ENCODE measurements at places on chromosomes 5 and 9. TPM values are rescaled to one million over a fixed set of nuclear protein-coding genes. Genes with fewer than 3 reads are reported as not detected.

The GLRA1 gene
- not detected for total RNA-seq

DNA sequence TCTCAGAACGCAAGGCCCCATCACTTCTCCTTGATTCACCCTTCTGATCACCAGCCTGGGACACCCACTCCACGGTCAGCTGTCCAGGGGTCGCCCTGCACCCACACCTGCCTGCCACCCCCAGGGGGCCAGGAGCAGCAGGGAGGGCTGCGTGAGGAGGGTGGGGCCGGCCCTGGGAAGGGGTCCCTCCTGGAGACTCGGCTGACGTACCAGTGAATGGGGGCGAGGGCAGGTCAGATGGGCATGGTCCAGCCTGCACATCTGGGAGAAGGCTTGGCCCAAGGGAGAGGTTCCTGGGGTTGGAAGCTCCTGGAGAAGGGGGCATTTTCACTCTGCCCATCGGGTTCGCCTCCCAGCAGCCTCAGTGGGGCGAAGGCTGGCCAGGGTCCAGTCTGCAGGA, 21.8 kb upstream of the SARDH start:
- no peak for DNase-seq

DNA sequence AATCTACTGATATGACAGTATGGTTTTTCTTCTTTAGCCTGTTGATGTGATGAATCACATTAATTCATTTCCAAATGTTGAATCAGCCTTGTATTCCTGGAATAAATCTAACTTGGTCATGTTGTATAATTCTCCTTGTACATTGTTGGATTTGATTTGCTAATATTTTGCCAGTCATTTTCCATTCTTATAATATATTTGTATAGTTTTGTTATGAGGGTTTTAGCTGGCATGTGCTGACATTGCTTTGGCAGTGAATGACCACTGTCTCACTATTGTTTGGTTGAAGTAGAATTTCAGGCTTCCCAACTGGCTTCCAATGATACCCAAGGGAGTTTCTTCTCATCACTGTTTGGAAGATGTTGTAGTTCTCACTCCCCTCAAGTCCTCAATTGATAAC, 983.0 kb upstream of the PTPRD start:
- DNase-seq: no peak

- no peak for DNase-seq
Observed at GRCh38 chr9:97132865-97133264, 93.9 kb upstream of the CTSV start.

- DNase-seq: no peak
Observed at GRCh38 chr9:73613092-73613701, 461.5 kb downstream of the ANXA1 start.

DNA sequence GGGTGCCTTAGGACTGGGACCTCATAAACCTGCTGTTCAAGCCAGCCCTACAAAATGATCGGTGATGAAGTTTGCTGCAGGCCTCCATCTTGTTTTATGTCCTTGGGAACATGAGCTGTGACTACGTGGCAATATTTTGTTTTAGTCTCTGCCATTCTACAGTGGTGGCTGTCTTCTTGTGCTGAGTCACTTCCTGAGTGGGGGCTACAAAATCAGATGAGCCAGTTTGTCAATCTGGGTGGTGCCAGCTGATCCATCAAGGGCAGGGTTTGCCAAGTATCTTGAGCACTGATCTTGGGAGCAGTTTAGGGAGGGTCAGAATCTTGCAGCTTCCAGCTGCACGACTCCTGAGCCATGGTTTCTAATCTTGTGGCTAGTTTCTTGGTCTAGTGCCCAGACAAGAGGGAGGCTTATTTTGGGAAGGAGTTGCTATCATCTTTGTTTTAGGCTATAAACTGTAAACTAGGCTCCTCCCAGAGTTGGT, 94.7 kb downstream of the YTHDC2 start:
- no peak for DNase-seq

DNA sequence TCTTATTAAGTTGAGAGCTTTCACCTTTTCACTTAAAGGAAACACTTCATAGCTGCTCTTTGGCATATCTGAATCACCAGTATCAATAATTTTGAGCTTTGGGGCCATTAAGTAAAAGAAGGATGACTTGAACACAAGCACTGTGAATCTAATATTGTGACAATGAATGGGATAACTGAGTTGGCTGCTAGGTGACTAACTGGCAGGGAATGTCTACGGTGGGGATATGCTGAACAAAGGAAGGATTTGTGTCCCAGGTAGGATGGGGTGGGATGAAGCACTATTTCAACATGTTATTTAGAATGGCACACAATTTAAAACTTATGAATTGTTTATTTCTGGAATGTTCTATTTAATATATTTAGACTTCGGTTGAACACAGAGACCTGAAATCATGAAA, 123.6 kb downstream of the TEX10 start:
- no peak for DNase-seq

GRCh38 chr9:134988706-134989105, 71.0 kb upstream of the FCN1 start:
- no peak for DNase-seq

- DNase-seq: peak; percentile 10
Observed at GRCh38 chr9:120532475-120532874, 47.5 kb downstream of the CDK5RAP2 start.

GRCh38 chr5:127203818-127204217, 86.8 kb upstream of the MEGF10 start:
- no peak for DNase-seq

GRCh38 chr5:90949469-90950358, 391.1 kb downstream of the ADGRV1 start:
- DNase-seq: no peak

The STPG3 gene
- total RNA-seq: 1.9 TPM

DNA sequence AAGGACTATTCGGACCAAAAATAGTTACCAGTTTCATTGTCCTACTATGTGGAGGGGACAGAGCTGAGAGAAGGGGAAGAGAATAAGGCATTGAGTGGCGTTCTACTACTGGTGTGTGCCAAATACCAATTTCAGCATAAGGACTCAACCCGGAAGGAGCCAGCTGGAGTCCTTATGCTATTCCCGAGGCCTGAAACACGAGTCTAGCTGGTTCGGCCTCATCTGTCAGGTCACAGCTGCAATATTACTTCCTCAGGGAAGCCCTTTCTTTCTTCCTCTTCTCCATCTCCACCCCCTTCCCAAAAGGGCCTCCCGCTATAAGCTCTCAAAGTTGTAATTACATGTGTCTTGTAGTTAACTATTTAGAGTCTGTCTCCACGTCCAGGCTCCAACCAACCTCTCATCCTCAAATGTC, 20.5 kb upstream of the FER start:
- DNase-seq: peak; percentile 72

The SPINK4 gene
- not detected for total RNA-seq

GRCh38 chr5:74618106-74618505, 22.4 kb downstream of the ENC1 start:
- DNase-seq: no peak

- peak; percentile 83 for DNase-seq
Observed at GRCh38 chr5:168404365-168404764, 81.9 kb upstream of the RARS1 start.

The SAXO1 gene
- 1.9 TPM for total RNA-seq

- no peak for DNase-seq
Observed at GRCh38 chr9:110969971-110970386, 68.3 kb downstream of the LPAR1 start.

The SH3PXD2B gene
- total RNA-seq: 30.6 TPM

The C9orf50 gene
- total RNA-seq: 1.2 TPM

The NTRK2 gene
- total RNA-seq: 7.7 TPM

- no peak for DNase-seq
Observed at GRCh38 chr5:122908108-122908507, 62.7 kb downstream of the SNX24 start.

The RNF208 gene
- not detected for total RNA-seq

- no peak for DNase-seq
Observed at GRCh38 chr9:131867611-131868192, 127.8 kb upstream of the RAPGEF1 start.

GRCh38 chr5:149203921-149204441, 62.7 kb downstream of the ABLIM3 start:
- DNase-seq: no peak

GRCh38 chr5:112245656-112246055, 173.4 kb downstream of the EPB41L4A start:
- no peak for DNase-seq

The SPINK7 gene
- total RNA-seq: not detected

GRCh38 chr5:138538943-138539627, 4.0 kb downstream of the ETF1 start:
- no peak for DNase-seq

DNA sequence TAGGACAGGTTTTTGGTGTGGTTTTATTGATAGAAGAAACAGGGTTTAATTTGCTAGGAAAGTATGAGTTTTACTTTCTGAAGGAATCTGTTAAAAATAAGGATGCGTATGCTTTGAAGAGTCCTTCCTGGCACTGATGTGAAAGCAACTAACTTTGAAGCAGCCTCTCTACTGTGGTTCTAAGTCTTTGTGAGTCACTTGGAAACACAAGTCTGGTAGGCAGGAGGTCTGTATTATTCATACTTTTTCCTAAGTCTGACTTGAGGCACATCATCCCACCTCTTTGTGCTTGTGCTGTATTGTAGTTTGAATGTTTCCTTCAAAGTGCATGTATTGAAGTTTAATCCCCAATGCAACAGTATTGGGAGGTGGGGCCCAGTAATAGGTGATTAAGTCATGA, 129.0 kb downstream of the TAF11L14 start:
- peak; percentile 42 for DNase-seq

GRCh38 chr5:146848133-146848532, 30.4 kb downstream of the PPP2R2B start:
- DNase-seq: no peak

DNA sequence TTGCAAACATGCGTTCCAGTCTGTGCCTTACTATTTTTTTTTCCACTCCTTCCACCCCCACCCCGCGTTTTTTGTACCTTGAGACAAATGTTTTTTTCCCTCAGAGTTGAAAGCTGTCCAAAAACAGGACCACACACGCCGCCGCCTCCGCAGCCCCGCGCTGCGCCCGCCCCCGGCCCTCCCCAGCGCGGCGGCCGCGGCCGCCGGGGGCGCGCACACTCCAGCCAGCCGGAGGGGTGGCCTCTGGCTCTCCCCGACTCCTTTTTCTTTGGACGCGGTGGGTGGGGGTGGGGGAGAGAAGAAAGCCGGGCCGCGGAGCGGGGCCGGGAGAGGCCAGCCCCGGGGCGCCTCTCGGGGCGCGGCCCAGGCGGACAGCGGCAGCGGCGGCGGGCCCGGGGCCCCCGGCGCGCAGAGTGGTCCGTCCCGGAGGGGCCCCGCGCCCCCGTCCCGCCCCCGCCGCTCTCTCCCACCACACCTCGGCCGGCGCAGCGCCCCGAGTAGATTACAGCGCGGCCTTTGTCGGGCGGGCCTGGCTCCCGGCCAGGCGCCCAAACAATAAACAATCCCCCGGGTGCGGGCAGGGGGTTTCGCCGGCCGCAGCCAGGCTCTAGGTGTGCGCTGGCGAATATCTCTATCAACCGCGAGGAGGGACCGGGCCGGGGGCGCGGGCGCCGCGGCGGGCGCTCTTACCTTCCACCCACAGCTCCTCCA, 10.9 kb downstream of the PTCH1 start:
- DNase-seq: peak; percentile 78

DNA sequence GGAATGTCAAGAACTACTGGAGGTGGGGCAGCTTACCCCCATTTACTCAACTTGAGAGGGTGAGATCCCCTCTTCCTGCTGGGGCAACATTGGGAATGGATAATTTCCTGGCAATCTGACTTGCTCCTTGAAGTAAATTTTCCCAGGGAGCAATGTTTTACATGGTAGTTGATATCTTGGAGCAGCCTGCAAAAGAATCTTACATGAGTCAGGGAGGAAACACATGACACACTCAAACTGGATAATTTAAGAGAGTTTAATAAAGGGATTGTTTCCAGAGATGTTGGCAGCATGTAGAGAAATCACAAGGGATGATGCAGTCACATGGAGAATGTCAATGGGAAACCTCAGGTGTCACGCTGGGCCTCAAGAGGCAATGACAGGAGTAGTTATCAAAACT, 212.5 kb downstream of the GAS1 start:
- peak; percentile 82 for DNase-seq

GRCh38 chr5:7181841-7182240, 214.1 kb upstream of the ADCY2 start:
- no peak for DNase-seq

GRCh38 chr5:133205204-133205603, 153.4 kb downstream of the HSPA4 start:
- no peak for DNase-seq

DNA sequence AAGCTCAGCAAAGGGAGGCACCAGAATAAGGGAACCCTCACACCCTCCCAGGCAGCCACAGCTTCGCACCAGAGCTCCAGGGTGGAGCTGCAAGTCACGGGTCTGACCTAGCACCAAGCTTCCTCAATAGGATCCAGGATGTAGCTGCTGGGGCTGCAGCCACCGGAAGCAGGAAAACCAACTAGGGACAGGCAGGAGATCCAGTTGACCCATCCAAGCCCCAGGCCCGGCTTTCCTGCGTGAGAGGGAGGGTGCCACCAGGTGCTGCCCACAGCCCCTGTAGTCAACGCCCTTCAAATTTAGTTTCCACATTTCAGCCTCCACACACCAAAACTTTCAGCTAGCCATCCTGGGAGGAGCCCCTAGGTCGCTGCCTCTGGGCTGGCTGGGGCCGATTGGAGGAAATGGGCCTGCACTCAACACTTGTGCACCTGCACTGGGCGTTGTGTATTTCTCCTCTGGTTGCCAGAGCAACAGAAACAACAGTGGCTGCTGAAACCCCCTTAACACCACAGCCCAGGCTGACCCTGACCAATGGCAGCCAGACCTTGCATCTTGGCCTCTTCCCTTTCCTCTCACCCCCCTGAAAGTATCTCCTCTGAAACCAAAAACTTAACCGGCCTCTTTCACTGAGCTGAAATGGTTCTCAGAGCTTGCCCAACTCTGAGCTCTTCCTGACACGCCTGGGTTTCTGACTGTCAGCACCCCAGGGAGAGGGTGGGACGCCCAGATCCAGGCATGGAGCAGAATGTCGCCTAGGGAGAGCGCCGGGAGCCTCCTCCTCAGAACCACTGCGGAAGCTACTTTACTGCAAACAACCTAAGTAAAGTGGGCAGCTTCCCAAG, 226.5 kb upstream of the MAP3K1 start:
- DNase-seq: no peak

- DNase-seq: no peak
Observed at GRCh38 chr5:31887556-31887955, 248.6 kb downstream of the PDZD2 start.

GRCh38 chr9:114271556-114272510, 51.1 kb upstream of the ORM1 start:
- no peak for DNase-seq

GRCh38 chr5:38831117-38831516, 14.7 kb upstream of the OSMR start:
- DNase-seq: no peak

GRCh38 chr9:91198405-91198804, 163.3 kb downstream of the AUH start:
- DNase-seq: peak; percentile 47

The TSSK1B gene
- 2.9 TPM for total RNA-seq

GRCh38 chr5:158514319-158514985, 585.3 kb downstream of the EBF1 start:
- no peak for DNase-seq

The SH3GL2 gene
- total RNA-seq: 3.6 TPM

The SHROOM1 gene
- 4.3 TPM for total RNA-seq

- DNase-seq: no peak
Observed at GRCh38 chr5:10160241-10160640, 89.4 kb downstream of the ATPSCKMT start.

The ZFP2 gene
- 8.7 TPM for total RNA-seq

Measured in umbilical cord (tissue), 2 donors.